ENCODE measurements at places on chromosomes 6 and 20.
A peak's percentile ranks its signal among the peaks of the same experiment; 100 is the strongest.

DNA sequence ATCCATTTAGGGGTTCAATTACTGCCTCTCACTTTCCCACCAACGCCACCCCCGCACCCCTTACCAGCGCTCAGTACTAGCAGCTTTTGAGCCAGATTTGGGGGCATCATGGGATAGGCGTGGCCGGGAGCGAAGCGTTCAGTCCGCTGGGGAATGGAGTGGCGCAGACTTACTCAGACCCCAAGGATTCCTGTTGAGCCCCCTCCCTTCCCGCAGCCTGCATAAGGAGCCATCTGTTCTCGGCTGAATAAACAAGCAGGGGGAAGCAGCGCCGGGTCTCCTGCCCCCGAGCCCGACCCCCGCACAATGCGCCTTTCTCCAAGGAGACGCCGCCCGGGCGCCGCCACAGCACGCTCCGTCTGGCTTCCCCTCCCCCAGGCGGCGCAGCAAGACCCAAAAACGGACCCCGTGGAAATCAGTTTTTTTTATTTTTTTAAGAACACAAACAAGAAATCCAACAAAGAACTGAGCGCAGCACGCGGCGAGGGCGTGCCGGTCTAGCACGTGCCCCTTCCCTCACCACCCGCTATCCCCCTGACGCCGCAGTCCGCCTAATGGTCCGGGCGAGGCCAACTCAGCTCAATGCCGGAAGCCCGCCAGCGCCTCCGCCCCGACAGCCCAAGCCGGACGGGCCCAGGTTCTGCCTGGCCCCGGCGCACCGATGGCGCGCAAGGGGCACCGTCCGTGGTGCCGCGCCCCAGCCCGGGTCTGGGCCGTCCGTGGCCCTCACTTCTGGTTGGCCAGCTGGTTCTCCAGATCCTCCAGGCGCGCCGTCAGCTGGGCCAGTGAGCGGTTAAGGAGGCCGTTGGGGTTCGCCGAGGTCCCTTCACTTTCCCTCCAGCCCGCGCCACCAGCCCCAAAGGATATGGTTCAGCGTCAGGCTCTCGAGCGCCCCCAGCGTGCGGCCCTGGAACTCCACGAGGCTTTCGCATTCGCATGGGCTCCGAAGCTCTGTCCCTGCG is 13.3 kb upstream of the RBPJL start:
- DNase-seq: peak; percentile 86

DNA sequence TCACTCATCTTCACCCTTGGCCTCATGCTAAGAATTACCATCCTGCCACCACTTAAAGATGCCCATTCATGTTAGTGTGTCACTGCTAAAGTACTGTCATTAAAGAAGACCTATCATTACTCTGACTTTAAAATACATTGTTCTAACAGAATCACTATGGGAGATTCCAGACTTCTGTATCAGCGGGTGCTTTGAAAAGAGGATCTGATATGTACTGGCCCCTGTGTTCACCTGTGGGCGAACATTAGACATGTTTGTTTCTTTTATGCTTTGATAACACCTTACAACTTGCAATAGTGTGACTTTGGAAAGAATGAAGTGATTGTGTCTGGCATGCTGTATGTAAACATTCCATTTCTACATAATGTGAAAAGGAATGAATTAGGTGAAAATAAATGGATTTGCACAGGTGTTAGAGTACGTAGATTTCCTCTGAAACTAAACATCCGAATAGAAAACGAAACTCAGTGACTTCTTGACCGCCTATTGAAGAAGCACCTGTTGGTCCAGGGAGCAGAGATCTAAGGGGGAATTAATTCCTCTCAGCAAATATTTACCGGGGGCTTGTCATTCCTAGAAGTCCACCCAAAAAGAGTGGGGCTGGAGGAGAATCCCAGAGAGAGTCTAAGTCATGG is 132.3 kb downstream of the CARMIL1 start:
- no peak for DNase-seq

DNA sequence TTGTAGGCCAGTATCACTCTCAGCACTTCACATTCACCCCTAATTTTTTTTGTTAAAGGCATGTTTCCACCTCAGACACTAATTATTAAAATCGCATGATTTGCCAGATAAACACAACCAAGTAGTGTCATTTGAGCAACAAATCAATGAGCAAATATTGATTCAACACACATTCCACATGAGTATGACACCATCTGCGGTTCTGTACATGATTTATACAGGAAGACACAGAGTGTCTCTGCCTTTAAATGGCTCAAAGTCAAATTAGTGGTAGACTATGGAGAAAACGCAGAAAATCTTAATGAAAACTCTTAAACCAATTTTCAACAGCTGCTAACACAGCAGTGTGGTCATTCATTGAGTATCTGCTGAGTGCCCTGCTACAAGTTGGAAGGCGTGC is 300.2 kb downstream of the SOX4 start:
- DNase-seq: no peak

- no peak for DNase-seq
Observed at GRCh38 chr6:100988391-100988984, 107.4 kb upstream of the ASCC3 start.

DNA sequence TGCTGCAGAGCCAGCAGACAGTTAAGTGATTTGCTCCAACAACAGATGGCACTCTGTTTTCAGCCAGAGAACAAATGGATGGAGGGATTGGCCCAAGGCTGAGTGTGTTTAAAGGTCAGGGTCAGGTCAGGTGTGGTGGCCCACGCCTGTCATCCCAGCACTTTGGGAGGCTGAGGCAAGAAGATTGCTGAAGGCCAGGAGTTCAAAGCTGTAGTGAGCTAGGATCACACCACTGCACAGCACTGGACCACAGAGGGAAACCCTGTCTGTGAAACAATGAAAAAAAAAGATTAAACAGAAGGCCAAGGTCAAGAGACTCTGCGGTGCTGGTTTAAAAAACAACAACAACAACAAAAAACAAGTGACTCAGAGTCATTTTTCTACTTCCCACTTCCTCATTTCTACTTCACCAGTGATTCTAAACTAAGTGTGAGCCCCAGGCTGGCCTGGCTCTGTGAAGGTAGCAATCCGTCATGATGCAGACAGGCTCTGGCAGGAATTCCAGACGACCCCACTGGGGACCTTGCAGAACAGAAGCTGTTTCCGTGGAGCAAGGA is 42.5 kb upstream of the ARMC2 start:
- no peak for DNase-seq

DNA sequence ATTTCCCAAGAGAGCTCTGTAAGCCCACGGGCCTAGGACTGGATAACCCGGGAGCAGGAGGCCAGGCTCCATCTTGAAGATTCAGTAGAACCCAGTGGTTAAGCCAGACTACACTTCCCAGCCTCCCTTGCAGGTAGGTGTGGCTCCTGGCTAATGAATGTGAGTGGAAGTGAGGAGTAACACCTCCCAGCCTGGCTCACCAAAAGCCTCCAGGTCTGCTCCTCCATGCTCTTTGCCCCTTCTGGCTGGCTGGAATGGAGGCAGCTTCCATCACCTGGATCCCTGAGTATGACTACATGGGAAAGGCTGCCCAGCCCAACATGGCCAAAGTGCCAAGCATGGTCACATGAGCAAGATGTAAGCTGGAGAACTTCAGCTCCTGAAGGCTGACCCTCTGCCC is 9.7 kb downstream of the LRRN4 start:
- no peak for DNase-seq

DNA sequence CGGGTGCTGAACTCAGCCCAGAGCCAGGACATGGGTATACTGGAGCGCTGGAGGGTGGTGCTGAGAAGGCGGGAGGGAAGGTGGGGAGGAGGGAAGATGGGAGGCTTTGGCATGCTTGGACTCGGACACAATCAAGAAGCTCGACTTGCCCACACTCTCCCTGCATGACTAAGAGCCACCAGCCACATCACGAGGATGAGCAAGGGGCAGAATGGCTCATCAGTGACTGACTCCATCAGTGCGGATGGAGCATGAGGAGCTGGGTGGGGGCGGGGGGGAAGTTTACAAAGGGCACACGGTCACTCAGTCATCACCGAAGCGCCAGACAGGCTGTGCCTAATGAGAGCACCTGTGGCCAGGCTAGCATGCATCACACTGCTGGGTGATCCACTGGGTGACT is 222.8 kb downstream of the KIF16B start:
- no peak for DNase-seq

- no peak for DNase-seq
Observed at GRCh38 chr6:40998661-40999060, 40.4 kb downstream of the UNC5CL start.

- DNase-seq: no peak
Observed at GRCh38 chr6:18707714-18708439, 320.7 kb downstream of the RNF144B start.

DNA sequence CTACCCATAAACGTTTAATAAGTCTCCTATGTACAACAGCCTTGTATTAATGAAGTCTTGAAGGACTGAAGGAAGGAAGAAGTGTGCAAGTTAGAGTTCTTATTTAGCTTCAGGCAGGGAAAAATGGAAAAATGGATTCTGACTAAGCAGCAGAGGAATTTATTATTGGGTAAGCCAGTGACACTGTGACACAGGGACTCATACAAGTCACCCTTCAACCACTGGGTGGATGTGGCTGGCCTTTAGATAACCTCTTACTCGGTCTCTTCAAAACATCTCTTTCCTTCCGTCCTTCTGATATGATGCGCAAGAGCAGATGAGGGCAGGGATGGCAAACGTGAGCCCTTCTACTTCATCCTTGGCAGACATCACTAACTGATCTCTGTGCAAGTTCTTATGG is 145.6 kb downstream of the DHX35 start:
- no peak for DNase-seq

- DNase-seq: no peak
Observed at GRCh38 chr6:77926198-77926751, 273.4 kb downstream of the MEI4 start.

DNA sequence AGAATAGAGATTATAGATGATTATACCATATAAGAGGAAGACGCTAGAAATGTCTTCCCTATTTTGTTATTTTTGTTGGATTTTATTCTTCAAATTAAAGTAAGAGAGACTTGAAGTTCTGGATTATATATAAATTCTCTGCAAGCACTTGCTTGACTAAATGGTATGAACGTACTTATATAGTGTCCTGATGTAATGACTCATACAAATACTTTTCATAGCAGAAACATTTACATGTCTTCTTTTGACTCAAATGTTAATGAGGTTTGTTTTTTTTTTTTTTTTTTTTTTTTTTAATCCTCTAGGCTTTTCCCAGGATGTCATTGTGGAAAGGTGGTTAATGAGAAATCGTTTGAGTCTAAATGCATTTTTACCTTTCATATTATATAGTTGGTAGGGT is 55.0 kb downstream of the PDE7B start:
- DNase-seq: no peak

- no peak for DNase-seq
Observed at GRCh38 chr20:910132-910869, 5.8 kb downstream of the ANGPT4 start.

- peak; percentile 59 for DNase-seq
Observed at GRCh38 chr6:142913511-142914047, 31.4 kb downstream of the HIVEP2 start.

DNA sequence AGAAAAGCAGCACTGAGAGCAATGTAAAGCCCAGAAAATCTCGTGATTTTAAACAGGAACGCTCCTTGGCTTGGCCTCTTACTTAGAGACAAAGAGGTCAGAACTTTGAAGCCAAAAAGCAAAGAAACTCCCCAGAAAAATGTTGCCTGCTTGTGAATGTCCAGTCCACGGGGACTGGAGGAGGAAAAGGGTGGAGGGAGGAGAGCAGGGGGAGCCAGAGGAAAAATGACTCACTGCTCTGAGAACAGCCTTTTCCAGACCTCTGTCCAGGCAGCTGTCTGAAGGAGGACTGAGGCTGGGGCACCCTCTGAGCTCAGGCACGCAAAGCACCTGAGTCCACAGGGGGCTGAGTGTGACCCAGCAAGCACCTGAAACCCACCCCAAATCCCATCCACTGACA is 64.7 kb downstream of the TRAM2 start:
- DNase-seq: no peak

DNA sequence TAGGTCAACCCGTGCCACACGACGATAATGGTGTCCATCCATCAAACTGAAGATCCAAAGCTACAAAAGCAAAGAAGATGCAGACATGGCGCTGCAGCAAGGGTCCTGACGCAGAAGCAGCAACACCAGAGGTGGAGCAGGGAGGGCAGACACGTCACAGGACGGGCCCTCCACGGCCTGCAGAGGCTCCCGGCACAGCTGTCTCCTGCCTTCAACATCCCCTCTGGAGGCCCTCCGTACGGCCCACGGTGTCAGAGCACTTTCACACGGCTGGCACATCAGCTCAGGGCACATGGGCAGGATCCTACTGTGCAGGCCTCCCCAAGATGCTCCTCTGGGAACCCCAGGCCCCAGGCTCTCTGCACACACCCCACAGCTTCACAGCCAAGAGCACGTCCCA is 37.6 kb downstream of the WDR27 start:
- no peak for DNase-seq

GRCh38 chr6:26019261-26019830 is 56.7 kb downstream of the TRIM38 start:
- no peak for DNase-seq

GRCh38 chr20:16005915-16006493 is 567.2 kb downstream of the KIF16B start:
- no peak for DNase-seq

- no peak for DNase-seq
Observed at GRCh38 chr6:87544474-87544735, 45.4 kb downstream of the RARS2 start.

DNA sequence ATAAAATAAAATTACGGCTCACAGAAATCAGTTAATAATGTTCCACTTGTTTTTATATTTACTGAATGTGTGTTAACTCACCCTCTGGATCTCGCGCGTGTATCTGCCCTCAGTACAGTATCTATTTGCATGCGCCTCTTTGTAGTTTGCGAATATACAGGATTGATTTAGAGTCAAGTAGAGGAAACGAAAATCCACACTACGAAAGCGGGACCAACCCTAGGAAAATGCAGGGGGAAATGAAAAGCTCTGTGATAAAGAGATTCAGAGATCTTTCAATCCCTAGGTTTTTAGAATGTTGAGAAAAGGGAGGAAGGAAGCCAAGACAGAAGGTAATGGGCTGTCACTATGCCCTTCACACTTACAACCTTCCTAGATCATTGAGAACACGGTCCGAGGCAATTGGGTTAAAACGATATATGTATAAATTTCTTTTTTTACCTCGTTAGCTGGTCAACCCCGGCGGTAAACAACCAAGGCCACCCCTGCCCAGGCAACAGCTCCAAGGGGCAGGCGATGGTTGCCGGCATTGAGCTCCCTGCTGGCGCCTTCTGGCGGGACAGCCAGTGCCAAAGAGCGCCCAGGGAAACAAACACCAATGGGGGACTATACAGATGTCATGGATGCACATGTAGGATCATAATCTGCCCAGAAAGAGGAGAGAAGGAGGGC is 792 bp upstream of the FUT9 start:
- DNase-seq: no peak

- DNase-seq: no peak
Observed at GRCh38 chr6:88547768-88548167, 381.6 kb upstream of the CNR1 start.

- no peak for DNase-seq
Observed at GRCh38 chr6:56407883-56408410, 160.6 kb upstream of the COL21A1 start.

GRCh38 chr6:169668203-169668847 is 33.5 kb downstream of the WDR27 start:
- no peak for DNase-seq

GRCh38 chr6:131995917-131996316 is 44.7 kb upstream of the CCN2 start:
- DNase-seq: no peak
